Left colon (tissue), 2 donors: ENCODE measurements at places on chromosomes 11 and 22.

- no peak for DNase-seq
Measured at GRCh38 chr11:61147791-61148620, 13.2 kb downstream of the VPS37C start.

GRCh38 chr11:11313426-11313825 lies 39.6 kb downstream of the CSNK2A3 start:
- no peak for DNase-seq

DNA sequence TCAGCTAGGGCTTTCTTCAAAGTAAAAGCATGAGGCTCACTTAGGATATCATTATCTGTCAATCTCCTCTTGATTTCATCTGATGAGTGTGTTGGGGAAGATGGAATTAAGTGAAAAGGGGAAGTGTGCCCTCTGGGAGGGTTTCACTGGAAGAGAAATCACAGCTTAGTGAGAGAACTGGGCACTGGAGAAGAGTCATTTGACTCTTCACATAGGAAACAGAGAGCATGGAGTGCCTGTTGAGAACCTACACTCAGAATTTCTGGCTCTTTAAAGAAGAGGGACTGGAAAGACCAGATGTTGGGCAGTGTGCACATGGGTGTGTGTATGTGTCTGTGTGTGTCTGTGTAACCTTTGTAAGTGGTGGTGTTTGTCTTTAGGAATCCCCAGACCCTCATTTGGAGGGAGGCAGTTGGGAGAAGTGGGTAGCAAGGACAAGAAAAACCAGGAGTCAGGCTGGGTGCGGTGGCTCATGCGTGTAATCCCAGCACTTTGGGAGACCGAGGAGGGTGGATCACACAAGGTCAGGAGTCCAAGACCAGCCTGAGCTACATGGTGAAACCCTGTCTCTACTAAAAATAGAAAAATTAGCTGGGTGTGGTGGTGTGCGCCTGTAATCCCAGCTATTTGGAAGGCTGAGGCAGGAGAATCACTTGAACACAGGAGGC lies 10.0 kb downstream of the STX3 start:
- peak; percentile 48 for DNase-seq

DNA sequence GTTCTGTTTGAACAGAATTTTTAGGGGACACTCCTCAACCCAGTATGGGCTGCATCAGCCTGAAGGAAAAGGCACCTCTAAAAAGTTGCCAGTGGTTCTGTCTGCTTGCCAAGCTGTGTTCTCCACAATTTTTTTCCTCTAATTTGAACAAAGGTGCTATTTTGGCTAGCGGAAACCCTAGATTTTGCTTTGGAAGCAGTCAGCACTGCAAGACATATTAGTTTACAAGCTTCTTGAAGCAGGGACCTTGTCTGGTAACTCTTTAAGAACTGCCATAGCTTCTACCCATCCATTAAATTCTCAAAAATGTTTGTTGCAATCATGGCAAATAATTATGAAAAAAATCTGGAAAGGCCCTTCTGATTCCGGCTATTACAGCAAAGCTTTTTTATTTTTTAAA lies 75.6 kb upstream of the HEPHL1 start:
- DNase-seq = no peak

GRCh38 chr22:42336527-42337227 lies 66.2 kb upstream of the TCF20 start:
- DNase-seq = no peak

DNA sequence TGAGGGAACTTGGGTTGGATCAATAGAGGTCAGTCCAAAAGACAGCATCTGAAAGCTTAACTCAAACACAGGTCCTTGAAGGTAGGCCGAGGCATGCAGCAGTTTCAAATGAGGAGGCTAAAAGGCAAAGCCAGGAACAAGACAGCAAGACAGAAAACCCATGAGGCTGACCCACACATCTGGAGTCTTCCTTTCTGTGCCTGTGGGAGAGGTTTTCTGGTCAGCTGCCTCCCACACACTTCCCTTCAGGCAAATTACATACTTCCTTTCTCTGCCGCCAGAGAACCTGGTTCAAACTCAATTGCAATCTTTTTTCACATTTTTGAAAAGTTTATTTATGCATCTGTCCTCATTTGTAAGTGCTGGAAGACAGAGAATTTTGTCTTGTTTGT lies 29.8 kb upstream of the CRTAM start:
- DNase-seq = no peak

DNA sequence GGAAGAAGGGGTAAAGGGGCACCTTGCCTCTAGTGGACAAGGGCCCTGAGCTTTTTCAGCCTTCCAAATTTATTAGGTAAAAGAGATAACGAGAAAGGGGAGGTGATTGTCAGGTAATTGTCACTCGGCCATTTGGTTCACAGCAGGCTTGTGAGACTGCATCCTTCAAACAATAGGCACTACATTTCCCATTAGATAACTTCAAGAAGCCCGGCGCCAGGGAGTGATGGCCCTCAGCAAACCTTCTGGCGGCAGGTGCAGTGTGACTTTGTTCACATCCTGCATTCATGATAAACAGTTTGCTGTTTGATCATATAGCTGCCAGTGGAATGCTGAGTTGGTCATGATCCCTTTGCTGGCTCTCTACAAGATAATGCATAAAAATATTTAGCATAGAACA lies 185.1 kb downstream of the CWF19L2 start:
- no peak for DNase-seq

- DNase-seq = no peak
Measured at GRCh38 chr22:46219636-46220035, 30.5 kb downstream of the CDPF1 start.

DNA sequence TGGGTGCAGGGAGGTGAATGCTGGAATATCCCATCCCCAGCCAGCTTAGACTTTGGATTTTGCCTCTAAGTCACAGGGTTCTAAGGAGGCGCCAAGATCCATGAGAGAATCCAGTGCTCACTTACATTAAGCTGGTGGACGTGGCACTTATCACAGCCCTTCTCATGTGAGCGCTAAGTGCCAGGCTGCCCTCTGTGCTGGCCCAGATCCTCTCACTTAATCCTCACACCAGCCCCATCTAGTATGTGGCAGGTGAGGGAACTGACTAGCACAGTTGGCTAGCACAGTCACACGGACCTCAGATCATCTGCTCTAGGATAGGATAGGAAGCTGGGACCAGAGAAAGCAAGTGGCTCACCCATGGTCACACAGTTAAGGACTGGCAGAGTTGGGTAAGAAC lies 3.6 kb downstream of the HMOX1 start:
- no peak for DNase-seq

- DNase-seq = no peak
Measured at GRCh38 chr22:20783844-20784723, 10.2 kb downstream of the SERPIND1 start.

- DNase-seq = no peak
Measured at GRCh38 chr11:96075532-96075959, 151.6 kb upstream of the MTMR2 start.

- DNase-seq = no peak
Measured at GRCh38 chr11:94507485-94507884, 4.8 kb upstream of the C11orf97 start.

DNA sequence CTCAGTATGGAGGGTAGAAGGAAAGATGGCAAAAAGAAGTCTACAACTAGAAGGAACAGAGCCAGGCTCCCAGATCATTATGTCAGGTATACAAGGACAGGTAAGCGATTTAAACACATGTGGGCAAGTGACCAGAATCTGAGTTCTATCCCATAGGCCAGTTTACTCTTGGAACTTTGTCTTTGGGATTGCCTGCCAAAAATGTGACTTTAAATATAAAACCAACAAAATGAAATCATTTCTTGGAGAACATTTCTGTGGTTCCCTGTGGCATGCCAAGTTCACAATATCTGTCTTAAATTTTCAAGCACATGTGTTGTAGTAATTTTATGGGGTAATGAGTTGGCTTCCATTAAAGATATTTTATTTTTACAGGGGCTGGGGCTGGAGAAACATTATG lies 141.0 kb downstream of the SLC17A6 start:
- no peak for DNase-seq

GRCh38 chr22:27561286-27561904 lies 240.2 kb downstream of the MN1 start:
- DNase-seq = no peak

DNA sequence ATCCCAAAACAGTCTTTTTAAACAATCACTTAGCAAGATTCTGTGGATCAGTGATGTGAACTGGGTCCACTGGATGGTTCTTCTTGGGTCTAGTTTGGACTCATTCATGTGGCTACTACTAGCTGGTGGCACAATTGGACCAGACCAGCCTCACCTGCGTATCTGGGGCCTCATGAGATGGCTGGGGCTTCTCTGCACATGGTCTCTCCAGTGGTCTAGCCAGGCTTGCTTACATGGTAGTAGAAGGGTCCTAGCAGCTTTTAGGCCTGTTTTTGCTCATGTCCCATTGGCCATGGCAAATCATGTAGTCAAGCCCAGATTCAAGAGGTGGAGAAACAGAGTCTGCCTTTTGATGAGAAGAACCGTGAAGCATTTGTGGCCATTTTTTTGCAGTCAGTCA lies 94.0 kb downstream of the RRAS2 start:
- DNase-seq = no peak

DNA sequence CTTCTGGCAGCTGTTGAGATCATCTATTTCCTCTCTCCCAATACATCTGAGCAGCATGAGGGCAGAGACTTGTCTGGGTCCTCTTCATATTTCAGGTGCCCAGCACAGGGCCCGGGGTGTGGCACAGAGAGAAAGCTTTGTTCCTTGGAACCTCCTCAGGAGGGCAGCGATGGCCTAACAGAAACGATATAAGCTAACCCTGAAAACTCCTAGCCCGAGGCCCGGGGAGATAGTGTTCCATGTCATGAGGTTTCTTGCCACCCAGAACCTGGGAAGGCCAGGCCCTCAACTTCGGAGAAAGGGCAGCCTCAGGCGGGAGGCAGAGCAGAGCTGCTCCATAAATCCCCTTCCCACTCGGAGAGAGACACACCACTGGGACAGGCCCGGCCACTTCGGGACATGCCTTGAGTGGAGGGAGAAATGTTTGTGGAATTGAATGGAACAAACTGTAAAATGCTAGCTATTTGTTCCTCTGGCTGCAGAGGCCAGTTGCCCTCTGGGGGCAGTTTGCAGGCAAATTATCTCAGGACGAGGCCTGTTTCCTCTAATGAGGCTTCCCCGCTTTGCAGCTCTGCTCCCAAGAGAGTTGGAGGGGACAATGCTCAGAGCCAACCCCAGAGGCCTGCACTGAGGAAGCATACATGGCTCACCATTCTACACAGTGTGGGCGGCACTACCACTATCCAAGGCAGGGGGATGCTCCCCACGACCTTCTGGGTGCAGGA lies 11.6 kb downstream of the ARRB1 start:
- no peak for DNase-seq

DNA sequence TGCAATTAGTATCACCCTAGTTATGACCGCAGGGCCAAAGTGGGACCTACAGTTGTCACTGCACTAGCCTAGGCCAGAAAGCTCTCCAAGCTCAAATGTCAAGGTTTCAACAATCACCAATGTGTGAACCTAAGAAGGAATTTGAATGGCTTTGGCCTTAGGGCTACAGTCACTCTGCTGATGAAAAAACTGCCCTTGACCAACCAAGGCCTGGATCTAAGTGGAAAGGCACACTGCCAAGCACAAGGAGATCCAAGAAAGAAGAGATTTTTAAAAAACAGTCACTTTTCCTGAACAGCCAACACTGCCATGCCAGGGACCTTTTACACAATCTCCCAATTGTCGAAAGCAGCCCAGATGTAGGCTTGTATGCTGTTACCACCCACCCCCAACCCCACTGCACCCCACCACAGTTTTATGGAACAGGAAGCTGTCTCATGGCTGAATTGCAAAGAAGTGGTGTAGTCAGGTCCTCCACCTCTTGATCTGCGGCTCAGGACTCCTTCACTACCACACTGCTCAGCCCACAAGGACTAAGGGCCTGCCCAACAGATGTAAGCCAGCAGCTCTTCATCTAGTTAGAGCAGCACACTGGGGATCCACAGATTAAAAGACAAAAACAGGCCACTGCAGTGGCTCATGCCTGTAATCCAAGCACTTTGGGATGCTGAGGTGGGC lies 32.9 kb downstream of the SMCO4 start:
- DNase-seq = no peak

DNA sequence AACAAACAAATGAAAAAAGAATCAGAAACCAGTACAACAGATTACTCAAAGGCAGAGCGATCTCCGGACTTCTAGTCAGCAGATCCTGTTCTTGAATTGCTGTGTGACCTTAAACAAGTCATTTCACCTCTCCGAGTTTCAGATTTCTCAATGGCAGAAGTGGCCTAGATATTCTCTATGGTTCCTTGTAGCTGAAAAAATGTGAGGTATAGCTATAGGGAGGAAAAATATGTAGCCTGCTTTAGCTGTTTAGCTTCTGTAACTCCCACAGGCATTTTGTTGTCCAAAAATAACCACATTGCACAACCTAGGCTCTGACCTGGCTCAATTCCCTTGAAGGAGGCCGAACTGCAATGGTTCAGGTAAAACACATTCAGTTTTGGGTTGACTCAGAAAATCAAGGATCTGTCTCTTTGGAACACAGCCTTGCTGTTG lies 100.7 kb downstream of the DBX1 start:
- DNase-seq = no peak

GRCh38 chr11:70491696-70492472 lies 93.6 kb downstream of the CTTN start:
- DNase-seq = peak; percentile 15

DNA sequence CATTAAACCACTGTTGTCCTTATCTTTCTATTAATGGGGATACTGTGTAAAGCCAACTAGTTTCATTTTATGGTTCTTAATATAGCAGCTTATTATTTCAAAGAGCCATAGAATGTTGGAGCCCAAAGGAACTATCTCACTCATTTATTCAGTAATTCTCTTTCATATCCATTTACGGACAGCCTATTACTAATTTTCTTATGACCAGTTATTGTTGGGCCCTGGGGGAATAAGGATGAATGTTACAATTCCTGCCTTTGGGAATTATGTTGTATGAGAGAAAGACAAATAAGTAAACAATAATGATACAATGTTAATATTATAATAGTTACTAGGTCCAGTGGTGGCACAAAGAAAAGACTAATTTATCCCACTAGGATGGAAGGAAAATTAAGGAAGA lies 52.4 kb downstream of the AAMDC start:
- DNase-seq = no peak

GRCh38 chr22:23086787-23087186 lies 16.5 kb downstream of the GNAZ start:
- DNase-seq = no peak

DNA sequence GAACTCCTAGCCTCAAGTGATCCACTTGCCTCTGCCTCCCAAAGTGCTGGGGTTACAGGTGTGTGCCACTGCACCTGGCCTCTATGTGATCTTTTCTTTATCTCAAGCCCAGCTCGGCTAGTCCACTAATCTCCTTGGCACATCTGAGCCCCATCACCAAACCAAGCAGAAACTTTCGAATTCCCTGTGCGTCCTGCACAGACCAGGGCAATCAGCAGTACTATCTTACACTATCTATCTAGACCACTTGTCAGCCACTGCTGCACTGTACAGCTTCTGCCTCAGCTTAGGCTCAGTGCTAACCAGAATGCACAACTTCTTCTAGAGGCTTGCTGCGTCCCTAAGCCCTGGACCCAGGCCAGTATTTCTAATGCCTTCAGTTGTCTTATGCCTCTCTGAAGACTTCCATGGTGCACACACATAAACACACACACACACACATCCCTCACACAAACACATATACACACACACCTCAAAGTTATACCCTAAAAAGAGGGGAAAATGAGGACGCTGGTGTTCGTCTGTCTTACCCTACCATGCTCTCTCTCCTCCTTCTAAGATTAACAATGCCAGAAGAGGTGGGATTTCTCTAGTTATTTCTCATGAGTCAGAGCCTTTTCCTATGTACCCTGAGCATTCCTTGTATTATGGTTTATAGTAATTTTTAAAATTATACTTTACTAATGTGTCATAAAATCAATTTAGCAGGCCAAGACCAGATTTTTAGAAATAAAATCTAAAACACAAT lies 59.3 kb upstream of the FAM181B start:
- no peak for DNase-seq
